ENCODE measurements at places on chromosomes 13 and 19. TPM values are rescaled to one million over a fixed set of nuclear protein-coding genes. Genes with fewer than 3 reads are reported as not detected.

ZNF808 gene
- 26.3 TPM for total RNA-seq

C19orf18 gene
- 0.91 TPM for total RNA-seq

POLD1 gene
- 133 TPM for total RNA-seq

PLIN5 gene
- 0.81 TPM for total RNA-seq

- no peak for DNase-seq
Observed at GRCh38 chr19:11697284-11697855, 41.4 kb downstream of the ZNF823 start.

- no peak for DNase-seq
Observed at GRCh38 chr13:77703408-77703807, 5.9 kb downstream of the SLAIN1 start.

DNA sequence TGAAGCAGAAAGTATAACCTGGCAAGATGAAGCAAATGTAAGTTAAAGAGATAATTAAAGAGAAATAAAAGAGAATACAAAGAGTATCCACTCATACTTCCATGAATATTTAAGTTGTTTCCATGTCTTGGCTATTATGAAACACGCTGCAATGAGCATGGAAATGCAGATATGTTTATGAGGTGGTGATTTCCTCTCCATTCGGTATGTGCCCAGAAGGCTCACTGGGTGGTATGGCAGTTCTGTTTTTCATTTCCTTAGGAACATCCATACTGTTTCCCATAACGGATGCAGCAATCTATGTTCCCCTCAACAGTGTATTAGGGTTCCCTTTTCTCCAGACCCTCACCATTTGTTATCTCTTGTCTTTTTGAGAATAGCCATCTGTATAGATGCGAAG, 272.6 kb upstream of the SOX21 start:
- DNase-seq: no peak

DNA sequence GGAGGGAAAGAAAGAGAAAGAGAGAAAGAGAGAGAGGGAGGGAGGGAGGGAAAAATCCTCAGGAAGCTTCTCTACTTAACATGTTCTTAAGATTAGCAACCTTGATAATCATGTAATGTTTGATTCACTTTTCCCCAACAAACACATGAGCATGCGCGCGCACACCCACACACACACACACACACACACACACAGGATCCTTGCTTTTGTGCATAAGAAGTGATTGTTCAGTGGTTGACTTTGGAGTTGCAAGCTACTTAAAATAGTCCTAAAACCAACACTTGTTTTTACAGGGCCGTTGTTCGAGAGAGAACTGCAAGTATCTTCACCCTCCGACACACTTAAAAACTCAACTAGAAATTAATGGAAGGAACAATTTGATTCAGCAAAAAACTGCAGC, 100.0 kb upstream of the RAP2A start:
- DNase-seq: no peak
